Gastroesophageal sphincter (tissue), 4 donors: ENCODE measurements at places on chromosomes 7 and 10. TPM values are rescaled to one million over a fixed set of nuclear protein-coding genes. Genes with fewer than 3 reads are reported as not detected.

GRCh38 chr7:90777041-90777440 lies 180.9 kb downstream of the CDK14 start:
- ATAC-seq, result no peak

DNA sequence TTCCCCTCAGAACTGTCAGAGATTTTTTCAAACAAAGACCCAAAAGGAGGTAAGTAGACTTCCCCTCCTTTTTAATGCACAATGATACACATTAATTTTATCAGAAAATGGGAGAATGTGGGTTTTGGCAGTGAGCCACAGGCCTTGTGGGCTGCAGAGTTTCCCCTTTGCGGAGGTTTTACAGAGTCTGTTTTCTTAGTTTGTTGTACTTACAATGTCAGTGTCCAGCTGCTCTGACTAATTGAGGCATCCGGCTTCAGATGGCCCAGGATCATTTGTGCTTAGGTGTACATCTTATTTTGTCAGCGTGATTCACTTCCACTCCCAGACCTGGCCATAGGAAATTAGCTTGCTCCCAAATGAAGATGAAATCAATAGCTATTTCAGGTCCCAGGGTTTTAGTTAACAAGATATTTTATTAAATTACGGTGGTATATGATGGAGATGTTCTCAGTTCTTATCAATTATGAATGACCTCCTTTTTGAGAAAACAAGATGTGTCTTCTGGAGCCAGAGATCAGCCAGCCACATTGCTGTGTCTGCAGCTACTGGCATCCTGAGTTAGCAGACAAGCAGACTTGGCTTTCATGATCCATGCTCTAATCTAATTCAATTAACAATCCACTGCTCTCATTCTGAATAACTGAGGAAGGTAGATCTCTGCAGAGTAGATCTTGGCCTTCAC lies 1086.6 kb upstream of the SORCS1 start:
- ATAC-seq, result no peak

DNA sequence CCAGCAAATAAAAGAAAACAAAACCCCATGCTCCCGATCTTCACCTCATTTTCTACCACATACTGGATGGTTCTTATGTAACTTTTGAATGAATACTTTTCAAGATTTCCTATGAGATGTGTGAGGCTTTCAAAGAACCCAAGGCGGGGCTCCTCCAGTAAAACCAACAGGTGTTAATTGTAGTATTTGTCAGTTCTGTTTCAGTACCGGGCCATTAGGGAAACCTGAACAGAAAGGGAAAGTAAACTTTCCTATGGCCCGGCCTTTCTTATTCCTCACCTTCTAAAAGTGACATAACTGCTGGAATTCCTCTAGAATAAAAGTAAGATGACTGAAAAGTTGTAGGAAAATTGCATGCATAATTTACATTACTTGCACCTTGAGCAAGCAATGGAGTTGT lies 672.9 kb downstream of the MAGI2 start:
- ATAC-seq, result no peak

DNA sequence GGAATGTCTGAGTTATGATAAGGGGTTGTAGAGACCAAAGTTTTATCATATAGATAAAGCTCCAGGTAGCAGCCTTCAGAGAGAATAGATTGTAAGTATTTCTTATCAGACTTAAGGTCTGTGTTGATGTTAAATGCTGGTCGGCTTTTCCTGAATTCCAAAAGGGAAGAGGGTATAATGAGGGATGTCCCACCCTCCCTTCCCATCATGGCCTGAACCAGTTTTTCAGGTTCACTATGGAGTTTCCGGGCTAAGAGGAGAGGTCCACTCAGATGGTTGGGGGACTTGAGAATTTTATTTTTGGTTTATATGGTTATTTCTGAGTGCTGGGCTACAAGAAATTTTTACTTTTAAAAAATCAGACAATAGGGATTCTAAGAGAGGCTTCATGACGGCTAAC lies 45.2 kb downstream of the HERPUD2 start:
- no peak for ATAC-seq

DNA sequence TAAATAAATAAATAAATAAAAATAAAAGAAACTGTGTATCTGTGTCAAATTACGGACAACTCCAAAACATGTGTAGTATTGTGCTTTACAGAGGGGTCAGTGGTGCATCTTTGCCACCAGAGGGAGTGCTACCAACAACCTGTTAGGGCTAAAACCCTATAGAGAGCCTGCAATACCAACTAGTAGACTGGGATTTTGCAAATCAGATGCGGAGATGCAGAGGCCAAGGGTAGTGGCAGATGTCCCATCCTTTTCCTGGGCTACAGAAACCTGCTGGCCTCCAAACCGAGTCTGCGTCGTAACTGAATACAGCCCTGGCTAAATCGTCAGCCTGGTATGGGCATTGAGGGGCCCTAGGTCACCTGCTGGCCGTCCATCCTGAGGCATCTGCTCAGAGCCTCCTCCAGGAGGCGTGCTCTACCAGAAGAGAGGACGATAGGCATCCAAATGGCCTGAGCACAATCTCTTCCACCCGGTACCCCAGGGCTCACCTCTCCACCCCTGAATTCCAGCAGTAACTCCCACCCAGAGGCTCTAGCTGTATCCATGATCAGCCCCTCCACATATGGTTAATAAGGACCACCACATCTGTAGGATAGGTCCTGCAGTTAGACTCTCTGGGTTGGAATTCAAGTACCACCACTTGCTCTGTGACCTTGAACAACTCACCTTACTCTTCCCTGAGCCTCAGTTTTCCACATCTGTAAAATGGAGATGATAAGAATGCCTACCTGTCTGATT lies 6.2 kb upstream of the RRP12 start:
- peak; percentile 87 for ATAC-seq

DNA sequence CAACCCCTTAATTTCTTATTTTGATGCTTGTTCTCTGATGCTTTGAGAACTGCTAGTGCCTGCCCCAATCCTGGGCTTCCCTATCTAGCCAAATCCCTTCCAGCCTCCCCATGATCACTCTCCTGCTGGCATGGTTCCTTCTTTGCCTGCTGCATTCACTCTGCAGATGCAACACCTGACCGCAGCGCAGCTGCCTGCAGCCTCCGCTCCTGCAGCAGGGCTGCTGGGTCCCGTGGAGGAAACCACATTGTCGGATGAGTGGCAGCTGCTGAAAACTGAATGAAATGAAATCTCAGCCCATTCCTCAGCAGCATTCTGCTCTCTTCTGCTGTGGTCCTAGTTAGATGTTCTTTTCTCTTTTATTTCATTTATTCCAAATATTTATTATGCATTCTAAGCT lies 320.3 kb downstream of the CCDC3 start:
- ATAC-seq, result no peak

- no peak for ATAC-seq
Measured at GRCh38 chr10:77801474-77802161, 124.9 kb downstream of the DLG5 start.

DNA sequence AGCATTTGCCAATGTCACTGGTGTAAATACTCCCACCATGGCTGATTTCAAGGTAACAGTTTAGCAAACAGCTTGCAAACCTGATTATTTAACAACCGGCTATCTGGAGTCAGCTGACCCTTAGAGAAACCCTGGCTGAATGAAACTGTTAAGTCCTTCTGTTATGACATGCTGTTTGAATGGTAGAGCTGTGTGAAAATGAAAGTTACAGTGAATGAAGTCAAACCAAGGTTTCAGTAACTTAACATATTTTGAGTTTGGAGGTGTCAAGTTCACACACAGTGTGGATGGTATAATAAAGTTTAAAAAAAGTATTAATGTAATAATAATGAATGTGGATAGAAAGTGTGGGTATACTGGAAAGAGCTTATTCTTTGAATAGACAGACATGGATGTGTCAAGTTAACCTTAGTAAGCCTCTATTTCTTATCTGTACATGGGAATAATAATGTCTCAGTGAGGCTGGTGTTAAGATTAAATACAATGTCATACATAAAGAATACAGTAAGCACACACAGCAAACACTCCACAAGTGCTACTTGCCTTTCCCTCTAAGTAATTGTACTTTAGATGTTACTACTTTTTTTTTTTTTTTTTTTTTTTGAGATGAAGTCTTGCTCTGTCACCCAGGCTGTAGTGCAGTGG lies 150.4 kb downstream of the TAX1BP1 start:
- no peak for ATAC-seq

The PPIF gene
- 20.8 TPM for total RNA-seq

The DAGLB gene
- total RNA-seq, result 9.4 TPM

The GATA3 gene
- total RNA-seq, result not detected

The EIF5AL1 gene
- total RNA-seq, result 0.35 TPM

The VPS50 gene
- total RNA-seq, result 21.0 TPM

The GRID2IP gene
- not detected for total RNA-seq

The MRLN gene
- total RNA-seq, result not detected
